CD4-positive, alpha-beta T cell treated with Interleukin-15 for 4 hours (primary cell): ENCODE measurements at places on chromosomes 4 and X.

DNA sequence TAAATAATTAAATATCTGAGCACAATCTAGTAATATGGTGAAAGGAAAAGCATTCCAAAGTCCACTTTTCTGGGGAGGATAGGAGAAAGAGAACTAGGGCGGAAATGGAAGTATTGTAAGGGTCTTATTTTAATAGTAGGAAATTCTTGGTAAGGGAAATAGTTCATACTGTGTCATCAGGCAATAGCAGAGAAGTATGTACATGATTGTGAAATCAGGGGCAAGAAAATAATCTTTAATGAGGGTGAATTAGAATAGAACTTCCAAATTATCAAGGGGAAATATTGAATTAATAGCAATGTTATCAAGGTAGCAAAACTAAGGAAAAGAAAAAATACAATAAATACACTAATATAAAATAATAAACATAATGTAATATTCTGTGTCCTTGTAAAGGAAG lies 14.8 kb downstream of the GIMD1 start:
- DNase-seq: no peak

DNA sequence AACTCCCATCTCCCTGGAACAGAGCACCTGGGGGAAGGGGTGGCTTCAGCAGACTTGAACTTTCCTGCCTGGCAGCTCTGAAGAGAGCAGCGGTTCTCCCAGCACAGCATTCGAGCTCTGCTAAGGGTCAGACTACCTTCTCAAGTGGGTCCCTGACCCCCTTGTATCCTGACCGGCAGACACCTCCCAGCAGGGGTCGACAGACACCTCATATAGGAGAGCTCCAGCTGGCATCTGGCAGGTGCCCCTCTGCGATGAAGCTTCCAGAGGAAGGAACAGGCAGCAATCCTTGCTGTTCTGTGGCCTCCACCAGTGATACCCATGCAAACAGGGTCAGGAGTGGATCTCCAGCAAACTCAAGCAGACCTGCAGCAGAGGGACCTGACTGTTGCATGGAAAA lies 244.1 kb upstream of the RASGEF1B start:
- no peak for DNase-seq

DNA sequence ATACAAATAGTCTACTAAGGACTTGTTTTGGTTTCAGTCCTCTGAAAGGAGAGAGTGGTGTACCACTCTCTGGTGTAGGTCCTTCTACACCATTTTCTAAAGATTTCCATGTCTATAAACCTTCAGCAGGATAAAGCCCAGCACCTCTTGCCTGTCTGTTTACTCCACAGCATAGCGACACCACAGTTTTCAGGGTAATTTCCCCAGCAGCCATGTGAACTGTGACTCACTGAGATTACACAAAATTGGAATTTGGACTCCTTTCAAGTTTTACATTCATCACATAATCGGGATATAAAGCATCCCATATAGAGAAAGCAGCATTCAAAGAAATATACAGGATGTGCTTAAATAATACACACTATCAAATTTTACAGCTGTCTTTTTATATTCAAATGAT lies 229.6 kb downstream of the PRDM5 start:
- DNase-seq: no peak

GRCh38 chr4:140158365-140159030 lies 4.5 kb upstream of the MAML3 start:
- DNase-seq: no peak
